Vagina (tissue), 2 donors: ENCODE measurements at places on chromosomes 6 and 20.
A peak's percentile ranks its signal among the peaks of the same experiment; 100 is the strongest.

DNA sequence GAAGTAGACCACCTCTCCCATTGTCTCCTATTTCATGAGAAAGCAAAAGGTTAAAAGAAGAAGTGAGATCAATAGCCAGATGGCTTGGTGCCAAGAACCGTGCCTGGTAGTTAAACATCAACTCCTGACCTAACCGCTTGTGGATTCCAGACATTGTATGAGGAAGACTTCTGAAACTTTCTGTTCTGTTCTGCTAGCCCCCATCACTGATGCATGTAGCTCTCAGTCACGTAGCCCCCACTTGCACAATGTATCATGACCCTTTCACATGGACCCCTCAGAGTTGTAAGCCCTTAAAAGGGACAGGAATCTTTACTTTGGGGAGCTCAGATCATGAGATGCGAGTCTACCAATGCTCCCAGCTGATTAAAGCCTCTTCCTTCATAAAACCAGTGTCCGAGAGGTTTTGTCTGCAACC lies 301.2 kb downstream of the RNGTT start:
- DNase-seq = no peak

DNA sequence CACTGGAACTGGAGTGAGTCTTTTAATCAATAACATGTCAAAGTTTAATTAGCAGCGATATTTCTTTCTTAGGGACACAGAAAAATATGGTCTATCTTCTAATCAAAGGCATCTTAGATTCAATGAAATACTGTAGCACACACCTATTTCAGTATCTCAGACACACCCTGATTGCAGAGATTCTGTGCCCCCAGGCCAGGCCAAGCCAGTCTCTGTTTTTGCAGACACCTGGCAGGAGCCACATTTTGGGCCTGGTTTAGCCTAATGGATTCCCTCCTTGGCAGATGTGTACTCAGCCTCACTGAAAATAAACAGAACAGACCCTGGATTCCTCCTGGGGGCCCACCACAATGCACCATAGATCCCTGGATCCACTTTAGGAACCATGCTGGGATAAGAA lies 74.8 kb downstream of the LRFN2 start:
- DNase-seq = no peak

- DNase-seq = no peak
Observed at GRCh38 chr6:118789954-118790353, 104.0 kb upstream of the ASF1A start.

- DNase-seq = no peak
Observed at GRCh38 chr6:107488174-107488874, 1.6 kb upstream of the SOBP start.

DNA sequence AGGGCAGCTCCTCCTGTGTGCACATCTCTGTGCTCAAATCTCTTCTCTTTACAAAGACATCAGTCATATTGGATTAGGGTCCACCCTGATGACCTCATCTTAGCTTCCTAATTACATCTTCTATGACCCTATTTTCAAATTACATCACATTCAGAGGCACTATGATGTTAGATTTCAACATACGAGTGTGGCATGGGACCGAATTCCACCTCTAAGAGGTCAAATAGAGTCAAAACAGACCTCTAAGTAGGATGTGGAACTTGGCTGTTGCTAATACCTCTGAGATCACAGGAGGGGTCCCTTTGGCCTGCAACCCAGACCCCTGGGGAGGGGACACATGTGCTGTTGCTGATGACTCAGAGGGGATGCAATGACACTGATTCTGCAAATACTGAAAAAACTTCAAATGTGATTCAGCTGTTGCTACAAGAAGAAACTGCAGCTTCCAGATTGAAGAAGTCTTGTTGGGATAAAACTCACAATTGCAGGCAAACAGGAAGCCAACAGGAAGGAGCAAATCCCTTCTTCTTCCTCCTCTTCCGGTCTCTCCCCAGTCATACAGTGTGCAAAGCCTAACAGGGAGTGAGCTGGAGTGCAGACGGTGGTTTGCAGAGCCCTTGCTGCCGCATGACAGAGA lies 216.2 kb downstream of the MYLK4 start:
- no peak for DNase-seq

- DNase-seq = no peak
Observed at GRCh38 chr6:99099243-99099642, 151.5 kb upstream of the FBXL4 start.

DNA sequence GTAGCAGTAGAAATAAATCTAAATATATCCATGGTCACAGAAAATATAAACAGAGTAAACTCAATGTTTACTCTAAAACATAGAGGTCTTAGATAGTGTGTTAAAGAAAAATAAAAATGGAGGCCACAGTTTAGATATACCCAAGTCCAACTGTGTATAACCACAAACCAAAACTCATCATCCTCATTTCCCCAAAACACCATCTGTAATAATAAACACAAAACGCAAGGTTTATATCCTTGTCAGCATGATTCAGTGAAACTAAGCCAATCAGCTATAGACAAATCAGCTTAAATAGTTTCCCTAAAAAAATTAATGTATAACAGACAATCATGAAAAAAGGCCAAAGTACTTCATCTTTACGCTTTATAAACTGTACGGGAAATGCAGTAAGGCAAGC lies 2.7 kb upstream of the HACE1 start:
- DNase-seq = no peak

- no peak for DNase-seq
Observed at GRCh38 chr6:113381959-113382358, 475.2 kb upstream of the MARCKS start.

- DNase-seq = no peak
Observed at GRCh38 chr6:137698636-137699030, 168.4 kb upstream of the TNFAIP3 start.

DNA sequence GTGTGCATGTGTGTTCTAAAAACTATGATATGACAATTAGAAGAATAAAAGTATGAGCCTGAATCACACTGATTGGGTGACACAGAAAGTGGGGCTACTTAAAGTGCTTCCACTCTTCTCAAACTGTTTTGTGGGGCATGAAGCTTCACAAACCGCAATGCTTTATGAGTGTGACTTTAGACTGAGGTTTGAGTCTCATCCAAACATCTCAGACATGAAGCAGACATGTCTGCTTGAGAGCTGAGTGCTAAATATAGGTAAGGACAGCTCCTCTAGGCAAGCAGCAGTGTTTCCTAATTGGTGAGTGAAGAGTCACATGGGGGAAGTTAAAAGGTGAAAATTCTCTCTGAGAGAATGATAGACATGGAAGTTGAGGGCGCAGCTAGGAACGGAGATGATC lies 726.9 kb upstream of the CITED2 start:
- no peak for DNase-seq

GRCh38 chr20:57747861-57748481 lies 38.2 kb upstream of the PMEPA1 start:
- no peak for DNase-seq

DNA sequence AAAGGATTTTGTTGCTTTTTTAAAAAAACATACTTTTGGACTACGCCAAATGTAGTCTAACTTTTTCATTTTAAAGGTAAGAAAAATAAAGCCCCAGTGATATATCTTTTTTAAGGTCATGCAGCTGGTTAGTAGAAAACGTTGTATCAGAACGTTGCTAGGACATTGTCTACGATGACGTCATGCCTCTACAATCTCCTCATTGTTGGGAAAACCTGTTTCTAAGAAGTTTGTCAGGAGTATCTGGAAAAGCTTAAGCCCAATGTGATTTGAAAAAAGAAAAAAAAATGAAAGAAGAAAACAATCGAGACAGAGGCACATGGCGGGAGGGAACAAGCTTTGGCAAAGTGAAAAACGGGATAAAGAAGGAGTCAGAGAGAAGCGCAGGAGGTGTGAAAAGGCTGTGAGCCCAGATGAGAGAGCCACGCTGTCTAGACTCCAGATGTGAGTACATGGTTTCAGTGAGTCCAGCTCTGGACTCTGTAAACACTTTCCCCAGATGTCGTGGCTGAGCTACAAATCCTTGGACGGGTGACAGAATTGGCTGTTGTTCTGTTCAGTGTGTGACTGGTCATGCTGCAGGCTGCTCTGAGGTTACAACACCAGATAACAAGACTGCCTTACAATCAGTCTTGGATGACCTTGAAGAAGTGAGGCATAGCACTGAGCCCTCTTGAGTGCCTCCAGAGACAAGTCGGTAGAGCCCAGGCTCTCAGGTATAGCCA lies 656.7 kb upstream of the ID4 start:
- DNase-seq = no peak

- DNase-seq = no peak
Observed at GRCh38 chr6:6495851-6496250, 92.7 kb upstream of the LY86 start.

DNA sequence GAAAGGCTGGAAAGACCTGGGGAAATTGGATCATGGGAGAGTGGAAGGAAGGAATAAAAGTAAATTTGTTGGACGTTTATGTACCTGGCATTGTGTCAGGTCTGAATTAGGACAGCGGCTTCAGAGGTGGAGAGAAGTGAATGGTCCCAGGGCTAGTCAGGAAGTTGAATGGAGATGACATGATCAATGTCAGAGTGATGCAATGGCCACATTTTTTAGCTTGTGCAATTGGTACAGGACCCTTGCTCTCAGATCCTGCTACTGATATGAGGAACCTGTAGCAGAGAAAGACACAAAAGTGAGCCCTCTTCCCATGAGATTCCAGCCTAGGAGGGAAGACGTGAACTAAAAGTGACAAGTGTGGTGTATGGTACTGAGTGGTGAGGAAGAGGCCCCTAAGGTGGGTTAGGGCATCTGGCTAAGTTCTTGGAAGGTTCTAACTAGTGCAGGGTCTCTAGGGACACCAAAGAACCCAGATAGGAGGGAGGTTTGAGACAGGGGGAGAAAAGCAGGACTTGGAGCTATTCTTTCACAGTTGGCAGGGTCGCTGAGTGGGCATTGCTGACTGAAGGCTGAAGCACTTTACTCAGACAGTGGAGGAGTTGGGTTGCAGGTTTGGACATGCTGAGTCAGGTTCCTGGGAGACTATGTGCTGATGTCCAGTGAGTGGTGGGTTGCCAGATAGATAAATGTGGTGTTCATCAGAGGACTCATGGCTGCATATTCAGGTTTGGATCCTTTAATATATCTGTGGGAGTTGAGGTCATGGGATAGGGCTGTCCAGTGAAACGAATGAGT lies 266.1 kb upstream of the RNF24 start:
- no peak for DNase-seq

DNA sequence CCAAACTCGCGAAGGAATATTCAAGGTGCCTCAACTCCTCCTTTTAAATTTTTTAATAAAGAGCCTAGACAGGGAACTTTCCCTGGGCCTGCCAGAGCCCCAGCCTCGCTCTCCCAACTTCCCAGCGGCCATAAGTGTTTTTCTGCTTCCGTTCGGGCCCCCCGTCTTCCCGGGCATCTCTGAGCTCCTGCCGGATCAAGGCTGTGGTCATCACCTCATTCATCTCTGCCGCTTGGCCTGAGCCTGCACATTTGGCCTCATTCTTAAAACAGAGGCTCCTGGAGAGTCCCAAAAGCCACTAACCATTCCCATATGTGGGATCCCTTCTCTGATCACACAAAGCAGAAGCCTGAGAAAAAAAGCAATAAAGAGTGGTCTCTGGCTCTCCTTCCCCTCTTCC lies 969.1 kb upstream of the DEFB115 start:
- peak; percentile 16 for DNase-seq

- no peak for DNase-seq
Observed at GRCh38 chr6:82894653-82895259, 170.9 kb downstream of the UBE3D start.

DNA sequence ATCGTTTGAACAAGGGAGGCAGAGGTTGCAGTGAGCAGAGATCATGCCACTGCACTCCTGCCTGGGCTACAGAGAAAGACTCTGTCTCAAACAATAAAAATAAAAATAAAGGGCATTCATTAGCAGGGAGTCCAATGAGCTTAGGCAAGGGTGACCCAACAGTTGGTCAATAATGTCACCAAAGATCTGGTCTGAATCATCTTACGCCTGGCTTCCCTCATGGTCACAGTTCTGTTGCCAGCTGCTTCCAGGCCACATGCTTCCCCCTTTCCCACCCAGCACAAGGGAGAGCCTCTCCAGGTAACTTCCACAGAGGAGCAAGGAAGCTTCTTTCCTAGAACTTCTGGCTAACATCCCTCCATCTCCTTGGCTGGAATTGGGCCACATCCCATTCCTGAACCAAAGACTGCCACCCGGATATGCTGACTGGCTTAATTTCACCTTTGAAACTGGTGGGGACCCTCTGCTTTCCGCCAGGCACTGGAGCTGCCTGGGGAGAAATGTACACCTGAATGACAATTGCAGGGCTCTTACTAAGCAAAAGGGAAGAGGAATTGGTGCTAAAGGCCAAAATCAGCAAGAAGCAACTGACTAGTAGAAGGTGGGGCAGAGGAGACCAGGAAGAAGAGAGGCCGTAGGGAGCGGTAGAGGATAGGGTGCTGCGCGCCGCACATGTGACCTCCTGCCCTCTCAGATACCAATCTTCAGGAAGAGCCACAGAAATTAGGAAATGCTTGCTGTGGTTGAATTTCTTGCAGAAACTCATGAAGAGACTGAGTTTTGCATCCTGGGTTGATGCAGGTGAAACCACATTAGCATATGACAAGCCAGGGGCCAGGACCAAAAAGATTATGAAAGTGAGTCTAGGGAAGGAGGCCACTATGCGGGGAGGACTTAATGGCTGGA lies 8.3 kb upstream of the SCML4 start:
- DNase-seq = no peak

- no peak for DNase-seq
Observed at GRCh38 chr6:147131532-147132128, 72.6 kb upstream of the STXBP5 start.

DNA sequence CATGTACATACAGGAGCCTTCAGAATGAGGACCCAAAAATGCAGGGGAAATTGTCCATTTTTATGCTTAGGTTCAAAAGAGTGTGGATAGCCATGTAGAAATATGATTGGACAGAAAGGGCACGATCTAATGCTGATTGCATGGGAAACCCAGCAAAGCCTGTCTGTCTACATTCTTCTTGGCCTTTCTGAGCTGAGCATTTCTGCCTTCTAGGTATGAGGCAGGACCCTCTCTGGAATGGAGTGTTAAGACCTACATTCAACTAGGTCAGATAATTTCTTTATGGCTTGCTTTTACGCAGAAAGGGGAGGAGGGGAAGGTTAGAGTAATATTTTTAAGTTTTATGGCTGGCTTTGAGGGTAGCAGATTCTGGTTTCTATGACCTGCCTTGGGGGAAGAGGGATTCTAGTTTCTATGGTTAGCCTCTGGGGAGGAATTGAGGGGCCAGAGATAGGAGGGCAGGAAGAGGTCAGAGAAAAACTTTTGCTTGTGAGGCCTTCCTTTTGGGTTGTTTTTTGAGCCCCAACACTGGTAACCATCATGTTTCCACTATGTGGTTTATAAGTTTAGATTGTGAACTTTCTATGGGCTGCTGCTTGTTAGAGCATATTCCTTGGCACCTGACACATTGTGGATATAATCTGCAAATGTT lies 63.5 kb downstream of the LYRM2 start:
- DNase-seq = no peak
